Stimulated activated CD8-positive, alpha-beta memory T cell treated with anti-CD3 and anti-CD28 coated beads, Interleukin-15, amount 100 ng/mL, for 48 hours (primary cell): ENCODE measurements at places on chromosomes 11 and 22.

GRCh38 chr22:22072169-22072836, 89.7 kb upstream of the TOP3B start:
- no peak for DNase-seq

DNA sequence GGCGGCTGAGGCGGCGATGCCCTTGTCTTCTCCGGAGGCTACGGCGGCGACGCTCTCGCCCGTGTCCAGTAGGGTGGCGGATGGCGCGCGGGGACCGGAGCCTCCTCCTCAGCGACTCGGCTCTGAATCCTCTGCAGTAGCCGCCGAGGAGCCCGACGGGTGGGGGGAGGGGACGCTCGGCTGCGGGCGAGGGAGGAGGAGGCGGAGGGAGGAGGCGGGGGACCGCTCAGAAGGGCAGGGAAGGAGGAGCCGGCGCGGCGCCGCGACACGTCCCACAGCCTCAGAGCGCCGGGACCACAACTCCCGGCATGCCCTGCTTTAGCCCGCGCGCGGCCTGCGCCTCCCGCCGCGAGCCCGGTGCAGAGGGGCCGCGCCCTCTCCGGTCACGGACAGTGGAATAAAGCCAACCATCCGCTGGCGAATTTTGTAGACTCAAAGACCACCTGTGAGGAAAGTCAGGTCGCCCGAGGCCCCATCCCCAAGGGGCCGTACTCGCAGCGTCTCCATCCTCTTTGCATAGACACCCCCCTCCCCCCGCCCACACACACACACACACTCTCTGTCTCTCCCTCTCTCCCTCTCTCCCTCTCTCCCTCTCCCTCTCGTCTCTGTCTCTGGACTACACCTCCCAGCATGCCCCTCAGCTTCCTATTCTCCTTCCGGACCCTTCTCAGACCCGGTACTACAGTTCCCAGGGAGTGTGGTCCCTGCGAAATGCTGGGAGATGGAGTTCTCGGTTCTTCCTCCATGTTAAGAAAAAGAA, at the start of gene FAM168A:
TSS of gene FAM168A (minus strand) at position 157 of the 763 bp plus-strand sequence. CDS start 129,638 bp downstream, outside the sequence.
- DNase-seq = peak; percentile 92

- no peak for DNase-seq
Observed at GRCh38 chr22:38611559-38611958, 41.6 kb upstream of the DMC1 start.

DNA sequence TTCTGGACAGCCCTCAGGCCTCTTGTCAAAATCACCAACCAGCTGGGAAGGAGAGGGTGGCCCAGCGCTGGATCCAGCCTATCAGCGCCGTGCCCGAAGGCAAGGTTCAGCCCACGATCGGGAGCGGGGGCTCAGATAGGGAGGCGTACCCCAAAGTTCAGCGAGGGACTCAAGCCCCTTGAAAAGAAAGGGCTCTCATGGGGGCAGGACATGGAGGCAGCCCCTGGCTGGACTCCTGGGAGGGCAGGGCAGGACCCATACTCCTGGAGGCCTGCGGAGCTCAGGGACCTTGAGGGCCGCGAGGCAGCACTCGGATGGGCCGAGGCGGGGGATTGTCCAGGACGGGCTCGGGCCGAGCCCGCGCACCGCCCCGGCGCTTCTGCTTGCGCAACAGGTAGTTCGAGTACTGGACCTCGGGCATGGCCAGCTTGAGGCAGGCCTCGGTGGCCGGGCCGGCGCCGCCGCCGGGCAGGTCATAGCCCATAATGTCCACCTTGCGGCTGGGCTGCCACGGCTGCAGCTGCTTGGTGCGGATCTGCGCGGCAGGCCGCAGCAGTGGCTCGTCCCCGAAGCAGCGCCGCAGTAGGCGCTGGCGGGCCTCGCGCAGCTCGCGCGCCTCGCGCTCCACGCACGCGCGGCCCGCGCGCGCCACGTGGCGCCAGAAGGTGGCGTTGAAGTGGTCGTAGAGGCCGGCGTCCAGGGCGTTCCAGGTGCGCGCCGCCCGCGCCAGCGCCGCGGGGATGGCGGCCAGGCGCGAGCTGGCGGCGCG, 6.5 kb downstream of the GAL3ST3 start:
- no peak for DNase-seq

DNA sequence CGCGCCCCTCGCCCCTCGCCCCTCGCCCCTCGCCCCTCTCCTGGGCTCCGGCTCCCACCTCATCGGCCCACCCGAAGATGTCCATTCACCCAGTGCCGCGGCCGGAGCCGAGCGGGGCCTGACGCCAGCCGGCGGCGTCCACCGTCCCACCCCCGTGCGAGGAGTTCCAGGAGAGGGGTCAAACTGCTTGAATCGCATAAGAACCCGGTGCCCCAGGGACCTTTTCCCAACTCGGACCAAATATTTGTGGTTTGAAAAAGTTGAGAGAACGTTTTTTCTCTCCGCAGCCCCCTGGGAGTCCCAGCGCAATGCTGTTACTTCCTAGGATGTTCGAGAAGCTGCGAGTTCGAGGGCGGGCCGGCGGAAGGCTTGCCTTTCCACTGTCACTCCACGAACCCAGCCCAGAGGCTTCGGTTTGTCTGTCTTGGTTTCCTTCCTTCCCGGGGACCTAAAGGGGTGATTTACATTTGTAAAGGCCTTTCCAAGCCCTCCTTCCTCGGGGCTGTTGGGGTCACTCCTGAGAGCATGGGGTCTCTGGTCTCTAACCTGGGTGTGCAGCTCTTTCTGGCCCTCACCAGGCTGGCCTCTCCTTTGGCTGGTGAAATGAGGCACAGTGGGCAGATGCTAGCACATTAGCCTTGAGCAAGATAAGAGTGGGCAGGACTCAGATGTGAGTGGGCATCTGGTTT, 38.0 kb downstream of the ETS1 start:
- DNase-seq = no peak

DNA sequence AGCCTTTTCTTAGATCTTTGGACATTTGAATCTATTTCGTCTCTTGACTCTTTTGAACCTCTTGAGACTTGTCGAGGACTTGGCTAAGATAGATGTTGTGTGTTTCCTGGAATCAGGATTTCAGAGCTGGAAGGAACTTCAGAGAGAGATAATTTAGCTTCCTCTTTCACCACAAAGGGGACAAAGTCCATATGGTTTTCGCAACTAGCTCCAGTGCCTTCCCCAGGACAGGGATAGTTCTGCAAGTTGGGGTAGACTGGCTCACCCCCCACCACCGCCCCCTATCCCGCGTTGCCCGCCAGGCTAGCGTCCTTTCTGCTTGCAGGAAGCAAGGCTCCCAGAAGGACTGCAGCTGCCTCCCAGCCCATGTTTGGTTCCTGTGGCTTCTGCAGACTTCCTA, 75.7 kb upstream of the MYO18B start:
- no peak for DNase-seq

DNA sequence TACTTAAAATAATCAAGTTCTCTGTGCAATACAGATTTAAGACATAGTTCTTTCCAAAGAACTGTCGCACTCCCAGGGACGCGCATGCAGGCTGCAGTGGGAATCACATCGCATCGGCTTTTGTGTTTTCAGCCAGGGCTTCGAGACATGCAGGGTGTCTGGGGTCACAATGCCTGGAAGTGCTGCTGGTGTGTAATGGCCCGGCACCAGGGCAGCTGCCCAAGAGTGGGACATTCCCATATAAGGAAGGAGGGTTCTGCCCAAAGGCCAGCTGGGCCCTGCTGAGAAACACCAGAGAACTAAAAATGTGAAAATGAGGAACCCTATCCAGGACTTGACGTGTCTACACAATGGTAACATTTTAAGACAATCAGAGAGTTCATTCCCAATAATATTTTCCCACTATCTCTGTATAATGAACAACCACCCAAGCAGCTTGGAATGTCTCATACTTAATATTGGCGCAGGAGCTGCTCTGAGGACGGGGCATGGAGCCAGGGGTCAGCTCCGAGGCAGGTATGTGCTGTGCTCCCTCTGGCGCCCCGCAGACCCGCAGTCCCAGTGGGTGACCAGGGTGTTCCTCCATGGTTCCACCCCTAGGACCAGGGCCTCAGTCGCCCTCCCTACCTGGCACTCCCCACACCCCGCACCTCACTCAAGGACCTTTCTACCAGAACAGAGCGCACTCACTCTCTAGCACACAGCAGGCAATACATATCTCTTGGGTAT, 11.3 kb downstream of the MCAT start:
- DNase-seq = no peak

GRCh38 chr11:34624069-34624468, 3.2 kb downstream of the EHF start:
- no peak for DNase-seq

- no peak for DNase-seq
Observed at GRCh38 chr11:79227308-79227707, 213.5 kb downstream of the TENM4 start.

GRCh38 chr11:1234771-1235305, 12.0 kb downstream of the MUC5B start:
- DNase-seq = no peak

DNA sequence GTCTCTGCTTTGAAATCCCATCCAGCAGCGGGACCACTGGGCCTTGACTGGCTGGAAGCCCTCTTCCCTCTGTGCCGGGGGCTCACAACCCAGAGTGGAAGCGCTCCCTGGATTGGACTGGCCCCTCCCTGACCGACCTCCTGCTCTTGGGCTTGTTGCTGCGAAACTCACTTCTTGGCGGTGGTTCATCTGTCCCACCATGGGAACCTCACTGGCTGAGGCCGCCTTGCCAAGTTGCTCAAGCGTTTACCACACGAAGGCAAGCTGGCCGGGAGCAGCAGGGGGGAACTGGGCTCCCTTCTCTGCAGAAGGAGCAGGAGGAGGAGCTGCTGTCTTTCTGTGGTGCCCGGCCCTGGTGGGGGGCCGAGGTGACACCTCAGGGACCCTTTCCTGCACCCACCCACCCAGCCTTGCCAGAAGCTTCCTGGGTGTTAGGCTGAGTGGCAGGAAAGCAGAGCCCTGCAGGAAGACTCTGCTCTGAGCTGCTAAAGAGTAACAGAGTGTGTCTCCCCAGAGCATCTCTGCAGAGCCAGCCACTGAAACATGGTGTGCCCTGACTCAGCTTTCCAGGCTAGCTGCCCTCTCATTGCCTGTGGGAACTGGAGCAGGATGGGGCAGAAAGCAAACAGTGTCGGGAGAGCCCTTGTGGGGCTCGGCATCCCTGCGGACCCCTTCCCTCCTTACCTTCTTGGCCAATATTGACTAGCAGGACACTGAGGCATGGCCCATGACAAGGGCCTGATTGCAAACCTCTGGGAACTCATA, 88.5 kb upstream of the ALX4 start:
- no peak for DNase-seq

GRCh38 chr22:20741634-20742581, 32.0 kb upstream of the SERPIND1 start:
- DNase-seq = no peak

DNA sequence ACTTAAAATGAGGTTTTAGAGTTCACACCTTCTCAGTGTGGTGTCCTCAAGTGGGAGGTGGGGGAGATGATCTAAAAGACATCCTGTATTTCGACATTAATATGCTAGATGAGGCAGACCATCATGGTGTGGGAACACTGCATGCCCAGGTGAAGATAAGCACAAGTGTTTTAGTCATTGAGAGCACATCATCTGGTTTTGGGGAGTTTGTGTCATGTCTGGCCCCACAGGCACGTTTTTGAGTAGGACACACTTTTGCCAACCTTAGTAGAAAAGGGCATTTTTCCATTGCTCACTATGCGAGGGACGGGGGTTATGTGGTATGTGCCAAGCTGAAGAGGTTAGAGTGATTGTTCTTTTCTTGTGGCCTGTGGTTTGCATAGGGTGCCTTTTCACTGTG, 189.3 kb downstream of the DBX1 start:
- DNase-seq = peak; percentile 15

GRCh38 chr11:123653827-123654565, 428 bp downstream of the SCN3B start:
- no peak for DNase-seq

DNA sequence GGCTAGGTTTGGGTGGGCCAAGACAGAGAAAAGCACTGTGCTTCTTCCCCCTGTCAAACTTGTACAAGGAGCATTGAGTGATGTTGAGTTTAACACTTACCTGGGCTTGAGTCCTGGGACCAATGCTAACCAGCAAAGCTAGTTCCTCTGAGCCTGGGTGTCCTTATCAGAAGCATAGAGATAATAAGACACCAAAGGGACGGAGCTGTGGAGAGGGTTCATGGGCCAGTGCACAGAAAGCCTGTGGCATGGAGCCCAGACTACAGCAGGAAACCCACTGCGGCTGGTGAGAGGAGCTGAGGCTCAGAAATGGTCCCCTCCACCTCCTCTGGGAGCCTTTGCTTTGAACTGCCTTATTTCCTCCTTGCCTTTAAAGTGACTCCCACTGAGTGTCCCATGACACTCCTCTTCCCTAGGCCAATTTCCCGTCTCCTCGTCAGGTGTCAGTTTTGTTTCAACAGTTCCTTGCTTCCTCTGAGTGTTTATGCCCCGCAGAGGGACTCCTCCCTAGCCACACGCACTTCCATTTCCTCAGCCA, 9.4 kb downstream of the SLCO2B1 start:
- no peak for DNase-seq

DNA sequence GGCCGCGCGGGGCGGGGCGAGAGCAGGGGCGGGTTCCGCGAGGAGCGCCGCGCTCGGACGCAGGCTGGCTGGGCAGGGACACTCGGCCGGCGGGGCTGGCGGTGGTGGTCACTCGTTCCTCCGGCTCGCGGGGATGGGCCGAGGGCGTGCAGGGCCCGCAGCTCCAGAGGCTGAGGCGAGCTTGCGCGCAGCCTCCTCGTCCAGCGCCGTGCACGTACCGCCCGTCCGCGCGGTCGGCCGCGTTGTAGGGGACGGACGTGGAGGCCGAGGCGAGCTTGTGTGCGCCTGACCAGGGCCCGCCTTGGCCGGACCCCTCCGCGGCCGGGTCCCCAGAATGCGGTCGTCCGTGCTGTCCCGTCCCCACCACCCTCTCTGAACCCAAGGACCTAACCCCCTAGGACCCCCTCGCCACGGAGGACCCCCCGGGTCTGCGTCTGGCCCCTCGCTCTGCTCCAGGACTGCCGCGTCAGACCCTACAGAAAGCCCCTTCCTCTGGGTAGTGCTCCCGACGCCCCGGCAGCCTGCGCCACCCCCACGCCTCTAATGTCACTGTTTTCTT, 569 bp upstream of the YPEL1 start:
- no peak for DNase-seq

GRCh38 chr11:33362051-33362910, 105.1 kb downstream of the HIPK3 start:
- DNase-seq = no peak

- no peak for DNase-seq
Observed at GRCh38 chr11:1171223-1171984, 13.7 kb downstream of the MUC5AC start.

DNA sequence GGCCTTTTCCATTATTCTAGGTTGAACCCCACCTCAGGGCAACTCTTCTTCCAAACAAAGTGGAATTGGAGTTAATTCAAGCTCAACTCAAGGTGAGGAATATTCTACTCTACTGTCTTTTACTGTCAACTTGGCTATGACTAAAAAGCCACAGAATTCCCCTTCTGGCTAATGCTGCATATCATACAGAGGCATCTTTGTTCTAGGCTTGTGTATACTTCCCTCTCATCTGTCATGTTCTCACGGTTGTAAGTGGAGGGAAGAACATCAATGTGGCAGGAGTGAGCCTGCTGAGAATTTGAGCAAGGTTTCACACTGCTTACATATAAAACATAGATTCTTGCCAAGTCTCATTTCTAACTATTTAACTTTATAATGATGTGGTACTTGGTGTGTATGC, 921.4 kb upstream of the CNTN5 start:
- no peak for DNase-seq
